ENCODE measurements at places on chromosomes 2 and 18.
A peak's percentile ranks its signal among the peaks of the same experiment; 100 is the strongest.

DNA sequence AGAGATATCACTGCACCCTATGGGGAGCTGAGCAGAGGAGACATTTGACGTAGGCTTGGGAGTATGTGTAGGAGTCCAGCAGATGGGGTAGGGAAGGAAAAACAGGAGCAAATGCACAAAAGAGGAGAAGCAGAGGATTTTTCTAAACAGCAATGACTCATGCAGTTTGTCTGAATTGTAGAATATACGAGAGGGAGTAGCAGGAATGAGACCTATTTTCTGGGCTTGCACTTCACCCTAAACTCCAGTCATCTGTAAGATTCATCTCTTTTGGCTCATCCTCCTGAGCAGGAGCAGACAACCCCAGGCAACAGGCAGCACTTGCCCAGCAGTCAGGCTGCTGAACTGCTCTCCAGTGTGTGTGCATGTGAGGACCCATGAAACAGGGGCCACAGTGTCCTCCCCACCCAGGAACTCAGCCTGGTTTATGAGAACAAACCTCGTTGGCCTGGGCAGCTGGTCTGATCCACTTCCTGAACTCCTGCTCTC lies 100.2 kb upstream of the CDC42EP3 start:
- no peak for DNase-seq

- DNase-seq: no peak
Observed at GRCh38 chr2:1246239-1246638, 167.0 kb upstream of the TPO start.

DNA sequence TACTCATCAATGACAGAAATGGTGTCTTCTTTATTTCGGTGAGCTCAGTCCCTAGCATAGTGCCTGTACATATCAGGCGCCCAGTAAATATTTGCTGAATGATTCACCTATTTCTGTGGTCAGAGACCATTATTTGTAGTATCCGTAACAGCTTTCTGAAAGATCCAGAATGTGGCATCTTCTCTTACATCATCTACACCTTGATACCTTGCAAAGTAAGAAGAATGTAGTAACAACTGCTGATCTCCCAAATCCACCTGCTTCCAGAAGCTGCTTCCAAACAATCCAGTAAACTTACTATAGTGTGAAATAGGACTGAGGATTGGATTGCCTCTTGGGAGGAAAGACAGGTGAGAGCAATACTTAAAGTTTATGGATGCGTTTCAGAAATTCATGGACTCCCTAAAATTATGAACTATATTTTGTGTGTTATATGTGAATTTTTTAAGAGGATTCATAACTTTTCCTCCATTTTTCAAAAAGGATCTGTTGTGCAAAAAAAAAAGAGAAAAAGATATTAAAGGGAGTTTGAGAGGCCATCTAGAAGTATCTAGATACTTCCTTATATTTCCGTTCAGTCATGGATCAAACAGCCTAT lies 945 bp upstream of the ASXL2 start:
- DNase-seq: no peak

DNA sequence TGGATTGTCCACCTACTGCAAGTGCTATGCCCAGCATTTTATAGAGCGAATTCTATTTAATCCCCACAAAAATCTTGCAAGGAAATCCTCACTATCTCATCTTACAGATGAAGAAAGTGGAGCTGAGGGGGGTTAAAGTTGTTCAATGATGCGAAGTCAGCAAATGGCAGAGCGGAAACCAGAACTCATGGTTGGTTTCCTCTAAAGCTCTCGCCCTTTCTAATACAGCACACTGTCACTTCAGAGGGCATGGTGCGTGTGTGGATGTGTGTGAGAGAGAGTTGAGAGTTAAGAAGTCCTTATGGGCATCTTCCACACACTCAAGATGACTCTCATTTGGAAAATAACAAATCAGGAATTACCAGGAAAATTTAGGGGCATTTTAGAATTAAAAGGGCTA lies 78.4 kb downstream of the TGFA start:
- DNase-seq: peak; percentile 26

GRCh38 chr2:69163109-69163508 lies 150.1 kb downstream of the ANTXR1 start:
- DNase-seq: no peak

- DNase-seq: no peak
Observed at GRCh38 chr18:42338683-42339082, 383.6 kb downstream of the PIK3C3 start.

GRCh38 chr18:44411262-44411905 lies 269.3 kb upstream of the SETBP1 start:
- no peak for DNase-seq

- DNase-seq: no peak
Observed at GRCh38 chr18:62682371-62682770, 33.0 kb upstream of the PHLPP1 start.

DNA sequence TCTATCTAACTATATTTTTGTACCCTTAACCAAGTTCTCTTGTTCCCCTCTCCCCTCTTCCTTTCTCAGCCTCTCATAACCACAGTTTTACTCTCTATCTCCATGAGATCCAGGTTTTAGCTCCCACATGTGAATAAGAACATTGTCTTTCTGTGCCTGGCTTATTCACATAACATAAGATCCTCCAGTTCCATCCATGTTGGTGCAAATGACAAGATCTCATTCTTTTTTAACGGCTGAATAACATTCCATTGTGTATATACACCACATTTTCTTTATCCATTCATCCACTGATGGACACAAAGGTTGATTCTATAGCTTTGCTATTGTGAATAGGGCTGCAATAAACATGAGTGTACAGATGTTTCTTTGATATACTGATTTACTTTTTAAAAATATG lies 83.9 kb upstream of the TMEM178A start:
- no peak for DNase-seq

- DNase-seq: no peak
Observed at GRCh38 chr2:100761365-100761764, 58.6 kb upstream of the NPAS2 start.

DNA sequence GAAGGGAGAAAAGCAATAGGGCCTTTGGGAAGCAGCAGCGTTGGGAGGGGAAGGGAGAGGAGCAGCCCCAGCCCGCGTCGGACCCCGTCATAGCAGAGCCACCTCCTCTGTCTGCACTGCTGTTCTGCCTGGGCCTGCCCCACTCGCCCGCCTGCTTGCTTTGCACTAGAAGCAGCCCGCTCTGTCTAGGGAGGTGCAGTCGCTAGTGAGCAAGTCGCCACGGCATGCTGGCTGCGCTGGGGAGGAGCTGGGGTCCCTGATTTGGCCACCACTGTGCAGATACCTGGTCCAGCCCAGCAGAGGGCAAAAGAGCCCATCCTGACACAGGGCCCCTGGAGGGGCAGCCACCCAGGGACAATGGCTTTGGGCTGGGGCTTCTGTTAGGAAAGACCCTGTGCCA lies 8.0 kb upstream of the TMEM214 start:
- DNase-seq: no peak

DNA sequence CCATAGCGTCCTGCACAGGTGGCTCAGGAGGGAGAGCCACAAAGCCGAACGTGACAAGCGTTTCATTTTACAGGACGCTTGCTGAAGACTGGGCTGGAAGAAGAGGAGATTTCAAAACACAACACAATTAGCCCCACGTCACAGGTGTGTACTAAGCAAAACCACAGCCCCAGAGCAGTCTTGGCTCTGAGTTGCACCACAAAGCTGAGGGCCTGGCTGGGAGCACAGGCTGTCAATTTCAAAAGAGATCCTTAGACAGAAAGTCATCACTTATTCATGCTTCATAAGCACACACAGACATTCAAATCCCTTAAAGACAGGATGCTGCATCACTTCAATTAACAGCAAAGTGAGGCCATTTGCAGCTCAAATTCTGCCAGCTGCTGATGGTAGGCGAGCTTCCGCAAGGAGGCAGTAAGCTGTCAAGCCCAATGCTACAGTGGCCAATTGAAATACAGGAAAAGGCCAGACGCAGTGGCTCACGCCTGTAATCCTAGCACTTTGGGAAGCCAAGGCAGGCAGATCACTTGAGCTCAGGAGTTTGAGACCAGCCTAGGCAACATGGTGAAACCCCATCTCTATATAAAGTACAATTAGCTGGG lies 79.6 kb downstream of the SKA1 start:
- DNase-seq: no peak

DNA sequence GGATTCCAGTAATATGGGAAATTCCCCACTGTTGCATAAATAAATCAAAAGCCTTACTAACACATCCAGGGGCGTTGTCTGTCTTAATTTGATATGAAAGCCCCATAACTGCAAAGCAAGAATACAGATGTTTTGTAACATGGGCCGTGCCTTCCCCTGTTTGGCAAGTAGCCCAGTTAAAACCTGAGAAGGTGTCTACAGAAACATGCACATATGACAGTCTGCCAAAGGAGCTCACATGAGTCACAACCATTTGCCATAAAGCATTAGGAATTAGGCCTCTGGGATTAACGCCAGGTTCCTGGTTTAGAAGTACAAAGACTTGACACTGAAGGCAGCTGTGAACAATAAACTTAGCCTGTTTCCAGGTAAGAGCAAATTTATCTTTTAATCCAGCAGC lies 43.1 kb upstream of the LONRF2 start:
- no peak for DNase-seq

GRCh38 chr2:234792621-234793022 lies 159.2 kb upstream of the SH3BP4 start:
- no peak for DNase-seq

- DNase-seq: peak; percentile 95
Observed at GRCh38 chr2:218880102-218880858, at the start of gene WNT10A. WNT10A (plus strand) TSS chr2:218880852; CDS start chr2:218880996, 144 bp downstream.

- no peak for DNase-seq
Observed at GRCh38 chr2:204885747-204886146, 340.5 kb downstream of the PARD3B start.

GRCh38 chr2:24682304-24682703 lies 110.9 kb downstream of the PTRHD1 start:
- no peak for DNase-seq

DNA sequence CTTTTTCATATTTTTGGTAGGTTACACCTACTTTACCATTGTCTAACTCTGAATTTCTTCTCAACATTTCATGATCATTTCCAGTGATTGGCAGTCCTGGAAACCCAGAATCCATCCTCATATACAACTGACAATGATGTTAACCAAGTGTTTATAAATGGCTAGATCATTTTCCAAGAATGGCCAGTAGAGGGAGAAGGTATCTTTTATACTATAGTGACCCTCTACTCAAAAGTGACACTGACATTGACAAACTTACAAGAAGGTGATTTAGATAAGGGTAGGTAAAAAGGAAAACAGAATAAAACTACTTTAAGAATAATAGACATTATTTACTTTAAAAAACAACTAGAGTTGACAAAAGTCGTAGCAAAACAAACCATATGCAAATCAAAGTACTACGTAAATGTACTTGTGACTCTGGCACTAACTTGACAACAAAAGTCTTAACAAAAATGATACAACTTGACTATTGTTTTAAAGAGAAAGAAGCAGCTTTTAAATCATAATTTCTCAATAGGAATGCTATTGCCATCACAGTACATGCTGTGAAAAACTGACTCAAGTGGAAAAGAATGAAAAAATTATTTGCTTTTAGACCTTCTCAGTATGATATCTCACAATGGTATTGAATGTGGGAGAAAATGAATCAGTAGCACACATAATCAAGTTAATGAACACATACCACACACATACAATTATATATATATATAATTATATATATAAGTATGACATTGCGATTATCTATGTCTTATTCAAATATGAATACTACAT lies 76.6 kb upstream of the GRB14 start:
- DNase-seq: no peak

GRCh38 chr2:84212611-84213314 lies 246.3 kb downstream of the SUCLG1 start:
- DNase-seq: no peak
